Activated naive CD8-positive, alpha-beta T cell treated with anti-CD3 and anti-CD28 coated beads, Interleukin-2, amount 50 U/mL, for 16 hours (primary cell): ENCODE measurements at places on chromosomes 2 and 18.

- DNase-seq: no peak
Observed at GRCh38 chr2:72579591-72580180, 246.1 kb downstream of the EXOC6B start.

- no peak for DNase-seq
Observed at GRCh38 chr2:111222204-111222866, 101.6 kb downstream of the BCL2L11 start.

- DNase-seq: no peak
Observed at GRCh38 chr2:232511336-232511890, 8.8 kb upstream of the PRSS56 start.

- DNase-seq: no peak
Observed at GRCh38 chr2:7685342-7686015, 768.3 kb downstream of the RNF144A start.

- no peak for DNase-seq
Observed at GRCh38 chr18:44358402-44358801, 322.3 kb upstream of the SETBP1 start.

DNA sequence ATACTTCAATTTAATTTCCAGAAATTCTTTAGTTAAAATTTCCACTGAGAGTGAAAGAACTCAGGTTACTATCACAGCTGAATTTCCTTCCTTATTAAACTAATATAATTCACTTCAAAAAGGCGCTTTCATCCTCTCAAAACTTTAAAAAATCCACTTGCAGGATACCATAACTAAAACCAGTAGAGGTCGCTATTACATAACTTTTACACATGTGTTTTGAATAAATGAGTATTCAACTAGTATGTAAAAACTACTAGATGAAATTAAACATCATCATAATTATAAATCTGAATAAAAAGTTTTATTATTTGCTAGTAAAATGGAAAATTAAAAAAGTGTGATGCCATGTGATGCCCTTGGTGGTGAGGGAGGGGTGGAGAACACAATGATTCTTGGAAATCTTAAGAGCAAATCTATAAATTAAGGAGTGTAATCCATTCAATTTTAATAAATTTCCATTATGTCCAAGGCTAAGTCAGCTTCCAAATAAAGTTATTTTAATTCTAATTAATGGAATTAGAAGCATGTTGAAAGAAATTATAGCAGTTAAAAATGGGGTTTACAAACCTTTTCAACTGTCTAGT, 61.4 kb downstream of the SOS1 start:
- no peak for DNase-seq

- no peak for DNase-seq
Observed at GRCh38 chr2:73937899-73938298, 11.2 kb downstream of the DGUOK start.

DNA sequence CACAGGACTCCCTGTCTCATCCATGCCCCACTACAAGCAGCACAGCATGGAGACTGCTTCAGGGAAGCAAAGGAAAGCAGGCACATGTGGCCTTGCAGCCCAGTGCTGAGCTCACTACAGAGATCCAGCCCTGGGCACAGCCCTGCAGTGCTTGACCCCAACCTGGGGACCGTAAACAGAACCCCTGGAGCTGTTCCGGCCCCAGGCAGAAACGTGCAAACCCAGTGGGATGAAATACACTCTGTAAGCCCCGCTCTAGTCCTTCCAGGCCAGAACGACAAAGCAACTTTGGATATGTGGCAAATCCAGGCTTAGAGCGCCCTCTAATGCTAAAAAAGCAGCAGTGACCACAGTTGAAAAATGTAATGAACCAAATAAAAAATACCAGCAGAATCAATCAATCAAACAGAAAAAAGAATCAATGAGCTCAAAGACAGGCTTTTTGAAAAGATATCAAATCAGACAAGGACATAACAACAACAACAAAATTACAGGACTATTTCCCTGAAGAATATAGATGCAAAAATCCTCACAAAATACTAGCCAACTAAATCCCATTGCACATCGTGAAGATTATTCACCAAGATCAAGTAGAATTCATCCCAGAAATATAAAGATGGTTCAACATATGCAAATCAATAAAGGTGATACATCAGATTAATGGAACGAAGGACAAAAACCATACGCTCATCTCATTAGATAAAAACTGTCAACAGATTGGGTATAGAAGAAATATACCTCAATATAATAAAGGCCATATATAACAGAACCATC, 45.6 kb downstream of the ZNF519 start:
- DNase-seq: no peak

- DNase-seq: no peak
Observed at GRCh38 chr18:49959176-49959575, 145.8 kb upstream of the ACAA2 start.

GRCh38 chr2:2586068-2586776, 255.1 kb upstream of the MYT1L start:
- DNase-seq: no peak

GRCh38 chr2:159150280-159150746, 136.2 kb downstream of the WDSUB1 start:
- DNase-seq: no peak

DNA sequence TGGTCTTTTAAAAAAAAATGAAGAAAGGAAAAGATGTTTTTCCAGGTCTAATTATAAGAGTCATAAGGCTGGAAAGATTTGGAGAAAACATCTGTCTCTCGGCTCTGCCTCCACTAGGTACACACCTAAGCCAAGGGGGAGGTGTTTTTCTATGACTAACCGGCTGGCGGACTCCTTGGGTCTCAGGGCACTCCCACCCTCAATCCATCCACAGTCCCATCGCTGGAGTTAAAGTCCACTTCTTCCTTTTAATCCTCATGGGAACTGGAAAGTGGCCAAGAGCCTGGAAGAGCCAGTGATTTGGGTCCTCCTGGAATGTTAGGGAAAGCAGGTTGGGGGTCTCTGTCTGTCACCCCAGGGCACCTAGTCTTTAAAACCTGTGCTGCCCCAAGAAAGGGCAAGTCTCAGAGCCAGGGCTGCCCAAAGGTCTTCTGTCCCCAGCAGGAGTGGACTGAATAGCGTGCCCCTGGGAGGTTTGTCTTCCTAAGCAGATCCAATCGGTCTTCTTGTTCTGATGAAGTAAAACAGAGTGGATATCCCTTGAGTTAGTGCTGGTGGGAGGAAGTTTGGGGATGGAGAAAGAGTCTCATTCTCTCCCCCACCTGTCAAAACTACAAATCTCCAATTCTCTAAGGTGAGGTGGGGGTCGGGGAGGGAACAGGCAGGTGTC, 66.4 kb downstream of the MCFD2 start:
- DNase-seq: no peak

DNA sequence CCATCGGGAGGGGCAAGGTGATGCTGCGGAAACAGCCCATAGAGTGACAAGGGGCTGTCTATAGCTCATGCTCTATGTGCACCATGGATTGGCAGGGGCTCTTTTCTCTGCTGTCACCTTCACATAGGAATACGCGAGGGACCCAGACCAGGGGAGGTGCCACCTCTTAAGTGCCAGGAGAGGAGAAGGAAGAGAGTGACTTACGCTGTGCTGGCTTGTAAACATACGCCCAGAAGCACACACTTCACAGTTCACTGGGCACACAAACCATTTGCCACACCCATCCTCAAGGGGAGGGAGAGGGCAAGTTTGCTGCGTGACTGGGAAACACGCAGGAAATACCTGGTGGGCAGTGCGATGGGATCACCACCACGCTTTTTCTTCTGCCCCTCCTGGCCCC, 65.1 kb upstream of the GPR45 start:
- DNase-seq: no peak

DNA sequence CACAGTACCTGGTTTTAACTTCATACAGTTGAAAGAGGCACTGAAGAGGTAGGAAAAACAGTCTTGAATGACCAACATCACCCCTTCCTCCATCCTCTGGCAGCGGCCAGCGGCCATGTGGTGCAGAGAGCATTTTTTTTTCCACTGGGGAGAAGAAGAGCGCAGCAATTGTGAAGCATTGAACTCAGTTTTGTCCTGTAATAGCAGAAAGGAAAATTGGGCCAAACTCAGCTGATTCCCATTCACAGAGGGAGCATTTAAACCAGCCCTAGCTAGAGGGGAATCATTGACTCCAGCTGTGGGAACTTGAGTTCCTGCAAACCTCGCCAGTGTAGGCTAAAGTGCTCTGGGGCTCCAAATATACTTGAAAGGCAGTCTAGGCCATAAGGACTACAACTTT, 316.6 kb upstream of the CHST9 start:
- no peak for DNase-seq
